Endothelial cell of umbilical vein (primary cell): ENCODE measurements at places on chromosomes 1 and 21.

- H3K27me3 ChIP-seq: no peaks in the 10 kb centered on the region
- no peaks in the 10 kb centered on the region for H3K36me3 ChIP-seq
- H3K27ac ChIP-seq: no peak overlapping the region
- H3K4me1 ChIP-seq: no peaks in the 10 kb centered on the region
- DNase-seq: peak; percentile 11
These were observed 437.7 kb upstream of the OLFM3 start for GRCh38 chr1:102434421-102434820.

DNA sequence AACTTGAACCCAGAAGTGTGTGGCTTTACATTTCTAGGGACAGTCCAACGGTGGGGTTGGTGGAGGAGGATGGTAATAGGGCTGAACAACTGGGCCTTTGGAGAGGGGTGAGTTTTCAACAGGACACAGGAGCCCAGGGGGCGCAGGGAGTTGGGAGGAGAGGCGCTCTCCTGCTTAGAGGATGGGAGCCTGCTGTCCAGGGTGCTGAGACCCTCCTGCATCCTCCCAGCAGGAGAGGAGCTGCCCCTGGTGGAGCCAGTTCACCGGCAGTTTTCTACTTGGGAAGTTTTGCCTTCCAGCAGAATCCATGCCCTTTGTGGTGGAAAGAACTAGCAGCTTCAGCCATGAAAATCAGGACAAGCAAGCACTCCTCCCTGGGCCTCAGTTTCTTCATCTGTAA lies 8.6 kb downstream of the KCNC4 start:
- H3K27ac ChIP-seq: no peak overlapping the region
- DNase-seq: no peak
- H3K27me3 ChIP-seq: no peaks in the 10 kb centered on the region
- no peak overlapping the region for H3K4me3 ChIP-seq
- no peaks in the 10 kb centered on the region for H3K4me1 ChIP-seq

DNA sequence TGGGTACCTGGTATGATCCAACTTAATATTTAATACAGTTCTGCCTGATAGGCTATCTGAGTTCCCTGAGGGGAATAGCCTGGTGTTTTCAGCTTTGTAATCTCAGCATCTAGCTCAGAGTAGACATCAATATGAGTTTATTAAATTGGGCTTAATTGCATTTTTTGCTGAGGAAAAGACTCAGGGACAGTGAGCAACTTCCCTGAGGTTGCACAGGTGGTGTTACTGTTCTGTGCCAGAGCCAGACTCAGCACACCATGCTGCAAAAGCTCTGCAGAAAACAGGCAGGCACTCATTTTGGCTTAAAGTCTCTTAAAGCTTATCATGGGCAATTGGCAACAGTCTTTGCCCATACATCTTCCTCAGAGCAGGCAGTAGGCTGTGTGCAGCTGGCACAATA lies 90.5 kb upstream of the JUN start:
- no peaks in the 10 kb centered on the region for H3K27me3 ChIP-seq
- DNase-seq: no peak
- H3K4me1 ChIP-seq: peaks cover 7% of the 10 kb centered on the region
- no peak overlapping the region for H3K4me3 ChIP-seq
- H3K27ac ChIP-seq: no peak overlapping the region

DNA sequence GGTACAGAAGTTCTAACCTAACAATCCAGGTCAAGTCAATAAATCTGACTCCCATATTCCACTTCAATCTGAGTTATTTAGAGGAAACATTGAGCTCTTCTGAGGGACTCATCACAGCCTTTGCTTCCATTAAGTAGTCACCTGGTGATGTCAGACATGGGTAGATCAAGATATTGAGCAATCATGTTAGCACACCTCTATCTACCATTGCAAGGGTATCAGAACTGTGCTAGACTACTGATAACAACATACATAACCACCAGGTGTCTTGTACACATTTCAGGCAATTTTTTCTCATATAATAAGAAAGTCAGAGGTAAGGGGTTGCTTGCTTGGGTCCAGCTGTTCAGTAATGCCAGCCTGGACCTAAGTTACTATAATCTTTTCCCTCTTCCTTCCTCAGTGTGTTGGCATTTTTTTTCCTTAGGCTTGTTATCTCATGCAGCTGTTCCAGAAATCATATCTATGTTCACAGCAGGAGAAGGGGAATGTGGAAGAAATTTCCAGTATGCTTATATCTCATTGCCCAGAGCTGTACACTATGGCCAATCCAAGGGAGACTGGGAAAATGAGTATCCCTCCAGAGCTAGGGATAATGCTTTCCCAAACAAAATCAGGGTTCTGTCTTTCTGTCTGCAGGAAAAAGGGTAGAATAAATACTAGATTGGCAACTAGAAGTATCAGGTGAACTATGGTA lies 52.3 kb downstream of the GRIK1 start:
- H3K4me1 ChIP-seq: no peaks in the 10 kb centered on the region
- no peak overlapping the region for H3K27ac ChIP-seq
- no peak for DNase-seq
- no peaks in the 10 kb centered on the region for H3K27me3 ChIP-seq
- H3K4me3 ChIP-seq: no peak overlapping the region
